Stimulated activated CD4-positive, alpha-beta T cell treated with anti-CD3 and anti-CD28 coated beads, Interleukin-1b, Interleukin-23, amount 100 ng/mL, for 48 hours (primary cell): ENCODE measurements at places on chromosomes 11 and 22.

GRCh38 chr11:93622043-93622442 lies 39.4 kb upstream of the CEP295 start:
- DNase-seq: no peak

GRCh38 chr22:44616882-44617655 lies 84.9 kb upstream of the PRR5 start:
- DNase-seq: no peak

DNA sequence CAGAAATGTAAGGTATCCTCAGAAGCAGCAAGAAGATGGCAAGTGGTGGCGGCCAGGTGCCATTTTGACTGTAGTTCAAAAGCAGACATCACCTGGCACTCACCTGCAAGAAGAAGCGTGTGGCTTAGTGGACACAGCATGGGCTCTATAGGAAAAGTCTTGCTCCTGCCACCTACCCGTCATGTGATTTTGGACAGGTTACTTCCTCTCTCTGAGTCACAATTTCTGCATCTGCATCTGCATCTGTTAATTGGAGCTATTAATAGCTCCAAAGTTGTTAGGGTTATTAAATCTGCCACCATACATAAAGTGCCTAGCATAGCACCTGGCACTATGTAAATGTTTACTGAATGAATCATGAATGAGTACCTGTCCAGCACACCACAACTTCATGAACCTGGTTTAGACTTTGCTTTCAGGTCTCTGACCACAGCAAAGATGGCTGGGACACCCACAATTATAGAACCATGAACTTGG lies 16.8 kb downstream of the RAB30 start:
- no peak for DNase-seq

GRCh38 chr11:116787436-116787785 lies 412 bp downstream of the ZPR1 start:
- no peak for DNase-seq

DNA sequence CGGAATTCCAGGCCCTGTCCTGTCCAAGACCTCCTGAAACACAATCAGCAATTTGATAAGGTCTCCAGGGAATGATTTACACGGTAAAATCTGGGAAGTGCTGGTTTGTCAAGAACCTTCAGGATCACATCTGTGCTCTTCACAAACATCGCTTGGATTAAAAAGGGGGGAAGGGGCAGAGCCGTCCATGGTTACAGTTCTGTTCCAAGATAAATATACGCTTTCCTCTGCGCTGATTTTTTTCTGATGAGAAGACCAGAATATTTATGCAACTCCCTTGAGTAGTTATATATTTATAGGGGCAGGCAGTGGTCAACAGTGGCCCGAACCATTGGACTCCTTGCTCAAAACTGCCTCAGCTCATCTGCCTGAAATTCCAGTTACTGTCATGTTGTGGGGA lies 9.2 kb upstream of the APOL5 start:
- no peak for DNase-seq

GRCh38 chr22:39563571-39564428 lies 6.8 kb upstream of the CACNA1I start:
- no peak for DNase-seq

DNA sequence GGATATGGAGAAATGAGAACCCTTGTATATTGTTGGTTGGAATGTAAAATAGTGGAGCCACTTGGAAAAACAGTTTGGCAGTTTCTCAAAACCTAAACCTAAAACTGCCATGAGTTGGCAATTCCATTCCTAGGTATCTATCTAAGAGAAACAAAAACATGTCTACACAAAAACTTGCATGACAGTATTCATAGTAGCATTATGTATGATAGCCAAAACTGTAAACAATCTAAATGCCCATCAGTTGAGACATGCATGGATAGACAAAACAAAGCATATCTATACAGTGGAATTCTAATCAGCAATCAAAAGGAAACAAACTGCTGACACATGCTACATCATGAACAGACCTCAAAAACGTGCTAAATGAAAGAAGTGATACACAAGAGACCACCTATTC lies 34.9 kb downstream of the TRAF6 start:
- DNase-seq: no peak

DNA sequence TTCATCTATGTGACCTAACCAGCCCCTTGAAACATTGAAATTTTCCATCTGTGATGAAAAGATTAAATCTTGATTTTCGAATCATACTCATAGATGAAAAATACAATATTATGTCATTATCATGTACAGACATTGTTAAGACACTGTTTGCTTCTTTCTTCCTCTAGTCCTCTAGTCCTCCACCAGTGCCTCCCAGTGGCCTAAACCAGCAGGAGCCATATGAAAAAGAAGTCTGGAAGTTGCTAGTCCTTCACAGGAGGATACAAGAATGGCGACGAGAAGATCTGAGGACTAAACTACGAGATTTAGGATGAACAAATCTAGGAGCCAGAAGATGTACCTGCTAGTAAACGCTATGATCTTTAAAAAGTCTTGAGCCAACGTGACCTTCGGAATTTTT lies 134.1 kb downstream of the SLC17A6 start:
- DNase-seq: no peak

DNA sequence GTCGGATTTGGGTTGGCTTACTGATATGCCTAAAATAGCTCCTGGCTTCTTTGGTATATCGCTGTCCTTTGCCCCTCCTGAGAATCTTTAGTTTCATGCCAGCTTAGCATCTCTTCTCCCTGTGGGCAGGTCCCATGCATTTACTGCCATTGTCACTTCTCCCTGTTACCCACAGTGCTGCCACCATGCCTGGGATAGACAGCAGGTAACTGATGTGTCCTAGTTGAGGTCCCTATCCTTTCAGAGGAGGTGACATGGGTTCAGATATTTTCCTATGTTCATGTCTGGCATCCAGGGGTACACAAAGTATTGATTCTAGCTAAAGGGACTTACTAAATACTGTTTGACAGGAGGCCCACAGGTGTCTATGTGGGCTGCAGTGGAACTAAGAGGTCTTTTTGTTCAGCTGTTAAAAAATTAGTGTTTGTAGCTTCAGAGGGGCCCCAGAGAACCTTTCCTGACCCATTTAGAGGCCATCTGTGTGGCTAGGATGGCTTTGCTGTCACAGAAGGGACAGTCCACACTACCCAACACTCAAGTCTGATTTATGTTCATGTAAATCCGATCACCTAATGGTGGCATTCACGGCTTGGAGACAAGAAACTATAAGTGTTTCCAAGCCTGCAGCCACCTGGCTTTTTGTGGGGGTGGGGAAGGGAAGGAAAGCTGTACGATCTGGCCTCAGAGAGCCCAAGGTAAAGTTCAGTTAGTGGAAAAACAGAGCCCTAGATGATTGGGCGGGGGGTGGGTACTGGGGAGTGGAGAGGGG lies 8.5 kb downstream of the TIMP3 start:
- DNase-seq: no peak

DNA sequence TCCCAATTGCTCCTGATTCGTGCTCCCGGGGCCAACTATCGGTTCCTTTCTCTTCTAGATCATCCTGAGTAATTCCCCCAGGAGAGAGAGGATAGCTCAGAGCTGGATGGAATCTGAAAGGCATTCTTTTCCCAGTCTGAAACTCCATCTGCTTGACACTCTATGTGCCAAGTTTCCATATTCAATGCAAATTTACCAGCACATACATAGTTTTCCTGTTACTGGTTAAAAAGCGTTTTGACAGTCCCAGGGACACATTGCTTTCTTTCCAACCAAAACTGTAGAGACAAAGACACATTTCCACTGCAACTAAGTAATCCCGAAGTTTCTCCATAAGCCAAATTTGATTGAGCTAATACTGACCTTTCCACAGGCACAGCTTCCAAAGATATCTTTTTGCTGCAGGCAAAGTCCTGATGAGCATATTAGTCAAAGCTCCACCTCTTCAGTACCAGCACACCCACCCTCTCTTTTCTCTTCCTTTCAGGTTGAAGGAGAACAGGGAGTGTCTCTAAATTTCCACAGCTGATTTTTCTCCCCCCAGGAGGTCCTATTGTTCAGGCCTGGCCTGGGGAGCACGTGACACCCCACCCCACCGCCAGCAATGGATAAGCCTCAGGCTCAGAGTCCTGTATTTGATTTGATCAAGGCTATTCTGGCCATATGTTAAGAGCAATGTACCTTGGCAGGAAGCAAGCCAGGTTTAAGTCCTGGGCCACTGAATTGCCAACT lies 9.7 kb upstream of the ANKK1 start:
- no peak for DNase-seq

DNA sequence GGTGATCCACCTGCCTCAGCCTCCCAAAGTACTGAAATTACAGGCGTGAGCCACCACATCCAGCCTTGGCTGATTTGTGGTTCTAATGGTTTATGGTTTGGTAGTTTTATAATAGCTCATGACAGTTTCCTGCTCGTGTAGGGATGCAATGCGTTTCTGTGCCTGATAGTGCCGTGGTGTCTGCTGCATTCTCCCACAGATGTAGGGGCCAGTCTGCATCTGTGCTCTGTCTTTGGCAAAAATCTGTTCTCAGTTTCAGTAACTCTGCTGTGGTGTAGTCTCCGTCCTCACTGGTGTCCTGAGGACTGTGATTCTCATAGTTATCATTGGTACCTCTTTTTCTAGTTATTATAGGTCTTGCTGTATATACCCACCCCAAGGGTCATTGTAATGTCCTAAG lies 16.3 kb downstream of the ST14 start:
- no peak for DNase-seq

GRCh38 chr11:73121692-73122091 lies 20.4 kb downstream of the FCHSD2 start:
- no peak for DNase-seq

- DNase-seq: no peak
These were observed 35.6 kb downstream of the FBLN1 start for GRCh38 chr22:45538281-45538680.

GRCh38 chr22:44402196-44403111 lies 89.7 kb upstream of the SHISAL1 start:
- DNase-seq: no peak

DNA sequence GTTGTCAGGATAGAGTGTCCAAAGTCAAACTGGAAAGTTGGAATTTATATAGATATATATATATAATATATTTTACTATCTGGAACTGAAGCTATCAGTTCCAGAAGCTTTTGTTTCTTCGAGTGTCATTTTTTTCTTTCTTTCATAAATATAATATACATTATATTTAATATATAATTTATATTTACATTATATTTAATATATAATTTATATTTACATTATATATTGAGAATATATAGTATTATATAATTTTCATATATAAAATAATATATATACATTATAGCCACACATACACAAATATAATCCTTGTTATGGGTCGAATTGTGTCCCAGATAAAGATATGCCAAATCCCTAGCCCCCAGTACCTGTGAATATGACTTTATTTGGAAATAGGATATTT lies 842.3 kb upstream of the LRRC4C start:
- DNase-seq: no peak

DNA sequence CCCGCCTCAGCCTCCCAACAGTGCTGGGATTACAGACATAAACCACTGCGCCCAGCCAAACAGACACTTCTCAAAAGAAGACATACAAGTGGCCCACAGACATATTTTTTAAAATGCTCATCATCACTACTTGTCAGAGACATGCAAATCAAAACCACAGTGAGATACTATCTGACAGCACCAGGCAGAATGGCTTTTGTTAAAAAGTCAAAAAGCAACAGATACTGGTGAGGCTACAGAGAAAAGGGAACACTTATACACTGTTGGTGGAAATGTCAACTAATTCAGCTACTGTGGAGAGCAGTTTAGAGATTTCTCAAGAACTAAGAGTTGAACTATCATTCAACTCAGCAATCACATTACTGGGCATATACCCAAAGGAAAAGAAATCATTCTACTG lies 67.0 kb downstream of the ARHGAP20 start:
- no peak for DNase-seq
